ENCODE measurements at places on chromosomes 3 and 15. TPM values are rescaled to one million over a fixed set of nuclear protein-coding genes. Genes with fewer than 3 reads are reported as not detected.

- DNase-seq: no peak
Observed at GRCh38 chr15:70240820-70241430, 143.2 kb upstream of the TLE3 start.

DNA sequence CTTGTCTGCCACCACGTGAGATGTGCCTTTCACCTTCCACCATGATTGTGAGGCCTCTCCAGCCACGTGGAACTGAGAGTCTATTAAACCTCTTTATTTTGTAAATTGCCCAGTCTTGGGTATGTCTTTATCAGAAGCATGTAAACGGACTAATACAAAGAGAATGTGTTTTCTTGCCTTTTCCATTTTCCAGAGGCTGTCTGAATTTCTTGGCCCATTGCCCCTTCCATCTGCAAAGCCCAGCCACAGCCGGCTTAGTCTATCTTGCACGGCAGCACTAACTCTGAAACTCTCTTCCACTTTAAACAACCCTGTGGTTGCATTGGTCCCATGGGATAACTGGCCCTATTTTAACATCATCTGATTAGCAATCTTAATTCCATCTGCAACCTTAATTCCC is 215.3 kb downstream of the LRTM1 start:
- no peak for DNase-seq

DNA sequence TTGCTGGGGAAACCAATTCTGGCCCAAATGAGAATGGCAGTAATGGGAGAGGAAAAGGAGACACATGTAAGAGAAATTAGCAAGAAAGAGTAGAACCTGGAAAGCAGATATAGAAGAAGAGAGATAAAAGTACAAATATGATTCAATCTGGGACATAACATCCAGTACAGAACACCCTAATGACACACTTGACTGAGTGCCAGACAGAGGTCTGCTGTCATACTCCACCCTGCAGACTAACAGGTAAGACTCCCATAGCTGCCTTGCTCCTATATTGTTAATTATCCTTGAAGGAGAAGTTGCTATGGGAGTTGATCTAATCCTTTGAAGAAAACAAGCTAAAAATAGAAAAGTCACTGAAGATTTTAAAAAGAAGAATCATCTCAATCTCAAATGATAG is 21.1 kb downstream of the CCPG1 start:
- DNase-seq: no peak

FBXW12 gene
- total RNA-seq: not detected

ADGRG7 gene
- total RNA-seq: not detected

All from activated T-helper 1 cell treated with anti-CD3 and anti-CD28 coated beads, Interleukin-12 subunit alpha, Interleukin-12 subunit beta, Interleukin-2, Interleukin-4 antibody, amounts not matched to agents 30 ng/mL and 10 ng/mL and 1 ng/mL, durations not matched to agents 14 hours and 24 hours and 36 hours (primary cell).